ENCODE measurements at places on chromosomes 3 and 15.

- no peak for DNase-seq
Observed at GRCh38 chr3:12991481-12991837, 81.8 kb downstream of the IQSEC1 start.

GRCh38 chr3:179949412-179949811, 87.3 kb downstream of the PEX5L start:
- no peak for DNase-seq

- DNase-seq: no peak
Observed at GRCh38 chr3:54563501-54564200, 364.2 kb downstream of the LRTM1 start.

DNA sequence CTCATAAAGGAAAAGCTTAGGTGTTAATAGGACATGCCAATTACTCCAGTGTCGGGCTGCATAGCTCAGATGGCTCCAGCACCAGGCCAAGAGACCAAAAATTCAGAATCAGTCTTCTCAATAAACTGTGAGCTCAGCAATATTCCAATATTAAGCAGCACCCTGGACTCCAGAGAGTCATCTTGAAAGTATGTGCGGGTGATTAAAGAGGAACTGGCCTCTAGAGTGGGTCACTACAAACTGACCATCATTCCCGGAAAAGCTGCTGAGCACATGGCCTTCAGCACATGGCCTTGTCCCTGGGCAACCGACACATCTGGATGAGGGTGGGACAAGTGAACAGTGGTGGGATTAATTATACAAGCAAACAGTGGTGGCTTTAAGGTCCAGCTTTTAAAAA, 59.0 kb downstream of the MAGI1 start:
- DNase-seq: no peak

- DNase-seq: no peak
Observed at GRCh38 chr15:92541291-92542200, 114.0 kb downstream of the FAM174B start.

DNA sequence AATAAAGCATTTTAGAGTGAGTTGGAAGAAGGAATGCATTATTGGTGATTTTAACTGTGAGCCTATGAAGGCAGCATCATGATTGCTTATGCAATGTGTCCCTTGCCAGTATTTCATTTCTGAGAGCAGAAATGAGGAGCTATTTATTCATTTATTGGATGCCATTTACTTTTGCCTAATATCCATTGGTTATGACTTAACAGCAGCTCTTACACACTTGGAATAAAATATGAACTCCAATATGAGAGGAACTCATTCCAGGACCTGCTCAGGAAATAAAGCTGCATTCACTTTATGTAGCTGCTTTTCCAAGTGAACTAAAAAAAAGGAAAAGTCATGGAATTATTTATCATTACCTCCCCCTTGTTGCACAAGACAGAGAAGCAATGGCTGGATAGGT, 280.1 kb downstream of the LRTM1 start:
- no peak for DNase-seq

DNA sequence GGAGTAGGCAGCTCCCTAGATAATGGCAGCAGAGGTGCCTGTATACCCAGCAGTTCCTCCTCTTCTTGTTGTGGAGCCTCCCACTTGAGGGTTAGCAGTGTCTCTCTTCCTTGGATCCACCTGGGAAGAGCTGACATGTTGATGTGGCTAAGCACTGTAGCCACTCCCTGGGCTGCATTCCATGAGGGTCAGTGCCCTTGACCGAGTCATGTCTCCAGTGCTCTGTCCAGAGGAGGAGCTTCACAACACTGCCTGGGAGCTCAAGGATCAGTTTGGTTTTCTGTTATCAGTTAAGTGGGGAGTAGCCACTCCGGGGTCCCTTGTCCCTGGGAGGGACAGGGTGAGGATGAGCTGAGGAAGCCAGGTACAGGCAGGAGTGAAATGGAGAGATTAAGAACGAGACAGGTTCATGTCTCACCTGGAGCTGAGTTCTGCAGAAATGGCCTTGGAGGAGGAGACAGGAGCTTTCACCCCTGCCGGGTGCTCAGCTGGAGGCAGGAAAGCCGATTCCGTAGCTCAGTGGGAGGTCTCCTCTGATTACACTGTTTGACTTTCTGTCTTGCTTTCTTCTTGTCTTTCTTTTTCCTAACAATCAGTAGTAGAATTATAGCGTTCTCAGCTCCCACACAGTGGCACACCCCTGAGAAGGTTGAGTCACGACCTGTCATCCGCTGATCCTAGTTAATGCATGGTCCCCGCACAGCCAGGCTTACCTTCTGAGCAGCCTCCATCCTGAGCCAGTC, 57.9 kb upstream of the SEC22A start:
- DNase-seq: no peak

DNA sequence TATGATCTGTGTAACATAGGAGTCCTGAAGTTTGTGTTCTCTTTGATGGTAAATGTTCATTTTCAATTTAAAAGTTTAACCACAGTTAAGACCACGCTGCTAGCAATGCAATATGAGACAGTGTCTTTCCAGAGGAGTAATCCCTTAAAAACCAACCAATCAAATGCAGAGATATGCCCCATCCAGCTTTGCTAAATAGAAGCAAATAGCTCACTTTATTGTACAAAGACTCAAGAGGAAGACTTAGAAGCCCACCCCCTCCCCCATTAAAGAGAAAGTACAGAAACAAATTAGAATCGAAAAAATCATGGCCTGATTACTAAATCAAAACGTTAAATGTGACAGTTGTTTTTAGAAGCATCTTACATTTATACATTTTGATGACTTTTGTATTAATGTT, 2.1 kb upstream of the ANP32A start:
- DNase-seq: no peak

DNA sequence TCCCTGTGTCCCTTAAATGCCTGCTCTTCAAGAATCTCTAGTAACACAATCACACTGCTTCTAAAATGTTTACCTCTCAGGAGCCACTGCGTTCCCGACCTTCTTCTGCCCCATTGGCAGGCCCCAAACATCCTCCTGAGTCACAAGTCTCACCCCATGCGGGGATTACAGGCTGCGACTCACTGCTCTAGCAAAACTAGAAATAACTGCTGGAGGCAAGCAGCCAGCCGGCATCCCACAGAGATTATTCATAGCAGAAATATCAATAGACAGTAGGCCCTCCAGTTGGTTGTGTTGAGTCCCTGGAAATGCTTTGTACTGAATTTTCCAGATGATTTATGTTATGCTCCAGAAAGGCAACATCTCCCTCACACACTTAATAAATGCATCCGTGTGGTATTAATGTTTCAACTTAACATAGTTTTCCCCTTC, 64.8 kb downstream of the RFTN1 start:
- no peak for DNase-seq

All from CD8-positive, alpha-beta T cell (primary cell).